ENCODE measurements at places on chromosomes 2 and 18. TPM values are rescaled to one million over a fixed set of nuclear protein-coding genes. Genes with fewer than 3 reads are reported as not detected.

SCN2A gene
- 1.3 TPM for total RNA-seq

PROM2 gene
- total RNA-seq, result 0.06 TPM

DSC3 gene
- not detected for total RNA-seq

CENPA gene
- total RNA-seq, result 22.1 TPM

PASK gene
- total RNA-seq, result 8.3 TPM

KIF3C gene
- total RNA-seq, result 9.0 TPM

CFAP221 gene
- total RNA-seq, result not detected

SPEG gene
- 41.5 TPM for total RNA-seq

ABCG5 gene
- total RNA-seq, result not detected

RASGRP3 gene
- 9.4 TPM for total RNA-seq

CXCR1 gene
- total RNA-seq, result not detected

ZNF521 gene
- total RNA-seq, result 10.6 TPM

GPBAR1 gene
- 0.06 TPM for total RNA-seq

WDR43 gene
- 68.1 TPM for total RNA-seq

CNTNAP5 gene
- total RNA-seq, result not detected

CDH2 gene
- 30.3 TPM for total RNA-seq

NDC80 gene
- 64.1 TPM for total RNA-seq

RTKN gene
- total RNA-seq, result 51.4 TPM

C18orf63 gene
- not detected for total RNA-seq

PSMA8 gene
- not detected for total RNA-seq

BCL2 gene
- 2.5 TPM for total RNA-seq

TCF23 gene
- not detected for total RNA-seq

NPAS2 gene
- total RNA-seq, result 12.4 TPM

ANKRD30BL gene
- not detected for total RNA-seq

IL36RN gene
- not detected for total RNA-seq

SPIRE1 gene
- total RNA-seq, result 26.0 TPM

TOGARAM2 gene
- 0.75 TPM for total RNA-seq

MTCL1 gene
- total RNA-seq, result 19.3 TPM

MYCN gene
- not detected for total RNA-seq

WDR54 gene
- total RNA-seq, result 55.8 TPM

ALLC gene
- not detected for total RNA-seq

LAMA1 gene
- total RNA-seq, result 1.4 TPM

CYP26B1 gene
- total RNA-seq, result 2.1 TPM

CIDEA gene
- not detected for total RNA-seq

LRRTM4 gene
- total RNA-seq, result not detected

MERTK gene
- 0.46 TPM for total RNA-seq

All from LHCN-M2 (cell line).